ENCODE measurements at places on chromosomes 1 and 21. TPM values are rescaled to one million over a fixed set of nuclear protein-coding genes. Genes with fewer than 3 reads are reported as not detected.

GRCh38 chr1:19534281-19534680 is 48.9 kb upstream of the CAPZB start:
- no peak for DNase-seq

GRCh38 chr1:199574950-199575349 is 452.6 kb upstream of the NR5A2 start:
- no peak for DNase-seq

DNA sequence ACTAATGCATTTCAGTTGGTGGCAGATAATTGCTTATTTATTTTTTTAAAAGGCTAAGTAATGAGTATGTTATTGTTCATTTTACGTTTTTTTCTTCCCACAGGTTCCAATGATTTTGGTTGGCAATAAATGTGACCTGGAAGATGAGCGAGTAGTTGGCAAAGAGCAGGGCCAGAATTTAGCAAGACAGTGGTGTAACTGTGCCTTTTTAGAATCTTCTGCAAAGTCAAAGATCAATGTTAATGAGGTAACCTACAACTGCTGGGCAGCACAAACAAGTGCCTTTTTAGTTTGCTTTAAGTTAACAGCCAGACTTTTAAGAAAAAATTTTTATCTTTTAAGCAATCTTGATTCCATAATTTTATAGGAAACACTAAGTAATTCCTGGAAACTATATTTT is 35.0 kb downstream of the INKA2 start:
- DNase-seq: no peak

CFHR2 gene
- polyA plus RNA-seq: 0.14 TPM

FMO5 gene
- polyA plus RNA-seq: 11.0 TPM

KRTAP15-1 gene
- not detected for polyA plus RNA-seq

ACBD3 gene
- 44.6 TPM for polyA plus RNA-seq

FLG gene
- polyA plus RNA-seq: 0.39 TPM

All from right lung (tissue), 10 donors.